Mononuclear cell (primary cell): ENCODE measurements at places on chromosomes 1 and 21. TPM values are rescaled to one million over a fixed set of nuclear protein-coding genes. Genes with fewer than 3 reads are reported as not detected.

The BMP8B gene
- total RNA-seq = 0.31 TPM

The ACTA1 gene
- total RNA-seq = not detected

The CLDN8 gene
- total RNA-seq = not detected

The RSBN1 gene
- 68.7 TPM for total RNA-seq

The SDC3 gene
- total RNA-seq = 0.73 TPM

The WDR77 gene
- total RNA-seq = 8.6 TPM

The SLFNL1 gene
- 0.10 TPM for total RNA-seq

The IPO9 gene
- total RNA-seq = 14.4 TPM

The TMEM52 gene
- 0.31 TPM for total RNA-seq

The SYTL1 gene
- 44.3 TPM for total RNA-seq

The TMEM269 gene
- 1.0 TPM for total RNA-seq

The DHRS3 gene
- total RNA-seq = 80.4 TPM

The SERPINC1 gene
- 0.10 TPM for total RNA-seq
